ENCODE measurements at places on chromosomes 16 and 17. TPM values are rescaled to one million over a fixed set of nuclear protein-coding genes. Genes with fewer than 3 reads are reported as not detected.

COA3 gene
- total RNA-seq = 32.8 TPM

NSRP1 gene
- total RNA-seq = 13.4 TPM

CDH15 gene
- total RNA-seq = 0.89 TPM

NPTX1 gene
- total RNA-seq = 10.4 TPM

ATP2A1 gene
- total RNA-seq = 1.0 TPM

CCDC200 gene
- not detected for total RNA-seq

OMG gene
- not detected for total RNA-seq

SLC5A10 gene
- total RNA-seq = not detected

FBXO39 gene
- total RNA-seq = 0.14 TPM

TNS4 gene
- total RNA-seq = not detected

PRAC1 gene
- not detected for total RNA-seq
